Stimulated activated naive CD4-positive, alpha-beta T cell (primary cell): ENCODE measurements at places on chromosomes 4 and X.
A peak's percentile ranks its signal among the peaks of the same experiment; 100 is the strongest.

DNA sequence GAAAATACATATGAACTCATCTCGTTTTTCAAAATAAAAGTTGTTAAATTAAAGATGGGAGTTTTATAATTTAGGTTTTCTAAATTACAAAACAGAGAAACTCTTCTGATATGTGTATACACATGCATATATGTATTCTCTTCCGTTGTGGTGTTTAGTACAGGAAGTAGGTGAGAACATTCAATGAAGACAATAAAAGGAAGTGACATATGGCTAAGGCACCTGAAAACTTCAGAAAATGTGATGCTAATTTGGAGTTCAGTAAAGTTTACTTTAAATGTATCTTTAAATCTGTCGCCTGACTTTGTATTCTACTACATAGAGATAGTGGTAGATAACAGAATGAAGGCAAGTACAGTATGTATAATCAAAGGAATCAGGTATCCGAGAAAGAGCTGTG, 33.5 kb upstream of the ITM2A start:
- no peak for DNase-seq

DNA sequence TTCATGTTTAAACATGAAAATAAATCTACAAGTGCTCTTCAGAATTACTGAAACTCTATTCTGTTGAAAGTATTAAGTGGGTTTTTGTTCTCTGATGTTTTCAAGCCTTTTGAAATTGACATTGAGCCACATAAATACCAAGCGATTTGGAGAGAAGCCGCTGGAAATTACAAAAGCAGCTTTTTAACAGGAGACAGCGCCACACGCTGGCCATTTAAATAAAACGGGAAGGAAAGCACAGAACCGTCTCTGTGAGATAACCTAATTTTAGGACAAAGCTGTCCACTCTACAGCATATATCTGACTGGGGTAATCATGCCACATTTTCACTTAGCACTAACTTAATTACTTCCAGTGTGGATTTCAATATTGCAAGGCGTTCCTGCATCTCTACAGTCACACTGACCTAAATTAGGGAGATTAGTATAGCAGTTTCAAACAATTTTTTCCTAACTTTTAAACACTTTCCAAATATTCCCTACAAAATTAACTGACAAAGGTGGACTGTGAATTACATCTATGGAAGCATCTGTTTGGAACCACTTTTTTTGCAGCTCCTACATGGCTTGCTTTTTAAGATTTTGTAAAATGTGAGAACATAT, 6.8 kb upstream of the ANOS1 start:
- DNase-seq: no peak

GRCh38 chrX:3293251-3293650, 53.2 kb downstream of the MXRA5 start:
- no peak for DNase-seq

- no peak for DNase-seq
These were observed 100.5 kb downstream of the PHKA2 start for GRCh38 chrX:18883234-18883960.

DNA sequence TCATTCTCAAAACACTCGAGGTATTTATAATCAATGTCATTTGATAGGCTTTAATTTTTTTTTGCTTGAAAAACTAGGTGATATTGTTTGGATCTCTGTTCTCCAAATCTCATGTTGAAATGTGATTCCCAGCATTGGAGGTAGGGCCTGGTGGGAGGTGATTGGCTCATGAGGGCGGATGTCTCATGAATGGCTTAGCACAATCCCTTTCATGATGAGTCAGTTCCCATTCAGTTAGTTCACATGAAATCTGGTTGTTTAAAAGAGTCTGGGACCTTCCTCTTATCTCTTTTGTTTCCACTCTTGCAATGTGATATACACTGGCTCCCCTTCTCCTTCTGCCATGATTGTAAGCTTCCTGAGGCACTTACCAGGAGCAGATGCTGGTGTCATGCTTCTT, 638.7 kb downstream of the DMD start:
- DNase-seq: no peak

- DNase-seq: no peak
These were observed 5.7 kb downstream of the RTL5 start for GRCh38 chrX:72126048-72126415.

DNA sequence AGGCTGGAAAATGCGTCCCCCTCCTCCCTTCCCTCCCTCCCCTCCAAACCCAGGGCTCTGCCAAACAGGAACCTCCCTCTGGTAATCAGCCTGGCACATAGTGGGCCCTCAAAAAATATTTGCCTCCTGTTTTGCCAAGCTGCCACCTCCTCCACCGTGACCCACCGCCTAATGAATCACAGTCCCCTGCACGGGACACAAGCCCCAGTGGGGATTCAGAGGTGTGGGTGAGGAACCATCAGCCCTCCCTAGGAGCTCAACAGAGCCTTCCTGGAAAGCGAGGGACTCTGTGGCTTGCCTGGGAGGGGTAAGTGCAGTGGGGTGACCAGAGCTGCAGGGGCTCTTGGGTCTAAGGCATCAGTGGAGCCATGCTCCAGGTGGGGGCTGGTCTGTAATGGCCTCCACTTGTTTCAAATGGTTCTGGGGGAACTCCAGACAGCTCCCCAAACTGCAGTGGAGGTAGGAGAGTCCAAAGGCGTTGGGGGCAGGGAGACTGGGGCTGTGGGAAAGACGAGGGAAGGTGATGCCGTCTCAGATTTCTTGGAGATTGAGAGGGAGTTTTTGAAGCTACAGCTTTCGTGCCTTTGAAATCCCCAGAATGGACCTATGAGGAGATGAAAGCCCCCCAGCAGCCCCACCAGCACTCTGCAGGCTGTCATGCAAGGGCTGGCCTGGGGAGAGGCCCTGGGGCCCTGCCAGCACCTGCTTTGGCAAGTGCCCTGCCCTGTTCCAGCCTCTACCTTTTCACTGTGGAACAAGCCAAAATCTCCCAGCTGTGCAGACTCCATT, 1.0 kb upstream of the PPP2R2C start:
- DNase-seq: no peak

GRCh38 chrX:3777416-3777815, 64.0 kb upstream of the PRKX start:
- no peak for DNase-seq

DNA sequence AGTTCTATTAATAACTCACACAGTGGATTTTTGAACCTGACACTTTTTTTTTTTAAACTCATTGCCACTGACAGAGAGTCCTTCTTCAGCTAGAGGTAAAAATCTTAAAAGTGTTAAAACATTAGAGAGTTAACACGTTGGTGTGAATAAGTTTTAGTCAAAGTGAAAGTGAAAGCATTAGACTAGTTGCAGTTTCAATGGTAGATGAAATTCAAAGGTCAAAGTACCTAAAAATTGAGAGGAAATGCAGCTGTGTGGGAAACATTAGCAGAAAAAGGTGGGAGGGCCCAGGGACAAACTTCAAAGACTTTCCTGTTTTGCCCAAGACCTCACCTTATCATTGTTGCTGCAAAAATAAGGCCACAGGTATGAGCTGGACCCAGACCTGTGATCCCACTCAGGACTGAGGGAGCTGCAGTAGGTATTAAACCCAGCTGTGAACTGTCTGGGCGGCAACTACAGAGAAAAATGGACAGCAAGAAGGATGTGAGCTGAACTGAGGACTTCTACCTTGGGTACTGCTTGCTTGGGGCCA, 17.6 kb upstream of the GABRA4 start:
- peak; percentile 10 for DNase-seq

DNA sequence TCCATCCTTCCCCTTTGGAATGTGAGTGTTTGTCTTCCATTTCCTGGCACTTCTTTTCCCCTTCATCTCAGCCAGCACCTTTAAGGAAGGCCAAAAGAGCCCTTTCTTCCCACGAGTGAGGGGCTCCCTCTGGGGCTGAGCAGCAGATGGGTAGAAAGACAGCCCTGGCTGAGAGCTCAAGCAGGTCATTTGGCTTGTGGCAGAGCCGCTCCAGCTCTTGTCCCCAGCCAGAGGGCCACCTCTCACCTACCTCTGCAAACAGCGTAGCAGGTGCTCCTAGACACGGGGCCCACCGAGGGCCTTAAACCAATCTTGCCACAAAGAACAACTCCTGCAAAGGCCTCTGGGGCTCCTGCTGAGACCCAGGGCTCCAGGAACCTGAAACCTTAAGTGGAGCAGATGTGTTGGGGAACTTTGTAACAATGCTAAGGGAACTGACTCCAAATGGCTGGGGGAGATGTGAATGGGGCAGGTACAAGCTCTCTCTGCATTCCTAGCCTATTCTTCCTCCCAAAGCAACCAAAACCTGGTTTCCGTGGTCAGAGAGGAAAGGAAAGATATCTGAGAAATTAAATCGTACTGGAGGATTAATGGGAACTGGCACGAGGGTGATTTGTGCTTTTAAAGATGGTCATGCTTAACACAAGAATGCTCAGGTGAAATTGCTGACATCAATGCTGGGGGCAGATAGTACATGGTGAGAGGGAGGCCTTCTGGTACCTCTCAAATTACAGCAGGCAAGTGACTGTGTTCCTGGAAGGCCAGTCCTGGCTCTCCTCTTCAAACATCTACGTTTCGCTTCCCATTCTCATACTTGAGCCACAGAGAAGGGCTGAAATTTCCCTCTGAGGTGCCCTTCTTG, 27.0 kb downstream of the TFDP3 start:
- DNase-seq: no peak

DNA sequence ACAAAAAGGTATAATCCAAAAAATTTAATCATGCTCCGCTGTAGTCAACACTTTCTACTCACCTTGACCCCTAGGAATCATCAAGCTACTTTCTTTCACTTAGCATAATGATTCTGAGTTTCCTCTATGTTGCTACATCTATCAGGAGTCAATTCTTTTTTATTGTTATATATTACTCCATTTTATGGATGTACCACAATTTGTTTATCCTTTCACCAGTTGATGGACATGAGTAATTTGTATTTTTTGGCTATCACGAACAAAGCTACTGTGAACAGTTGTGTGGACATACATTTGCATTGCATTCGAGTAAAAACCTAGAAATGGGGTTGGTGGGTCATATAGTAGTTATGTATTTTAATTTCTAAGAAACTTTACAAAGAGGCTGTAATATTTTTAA, 102.9 kb downstream of the PRSS12 start:
- DNase-seq: no peak

DNA sequence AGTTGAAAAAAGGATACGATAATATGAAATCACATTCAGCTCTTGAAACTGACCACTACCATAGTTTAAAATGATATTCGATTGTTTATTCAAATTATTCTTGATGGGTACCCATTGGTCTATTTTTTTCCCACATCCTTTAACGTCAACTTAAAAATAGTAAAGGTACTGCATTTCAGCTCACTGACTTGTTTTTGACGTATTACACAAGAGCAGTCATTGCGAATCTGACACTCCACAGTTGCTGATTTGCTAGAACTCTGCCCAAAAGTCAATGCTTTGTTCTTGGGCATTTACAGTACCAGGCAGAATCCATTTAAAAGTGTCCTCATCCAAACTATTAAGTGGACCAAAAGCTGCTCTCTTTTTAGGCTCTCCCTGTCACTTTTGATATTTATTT, 1.2 kb upstream of the PDS5A start:
- no peak for DNase-seq

GRCh38 chrX:19513383-19513782, 1.9 kb downstream of the MAP3K15 start:
- DNase-seq: no peak

GRCh38 chr4:108068442-108068841, 78.8 kb downstream of the HADH start:
- DNase-seq: no peak

GRCh38 chrX:10280071-10280470, 123.3 kb downstream of the CLCN4 start:
- no peak for DNase-seq
